Activated CD4-positive, alpha-beta T cell treated with anti-CD3 and anti-CD28 coated beads for 36 hours (primary cell): ENCODE measurements at places on chromosomes 1 and 21. TPM values are rescaled to one million over a fixed set of nuclear protein-coding genes. Genes with fewer than 3 reads are reported as not detected.

ADAMTS1 gene
- total RNA-seq, result not detected

DNA sequence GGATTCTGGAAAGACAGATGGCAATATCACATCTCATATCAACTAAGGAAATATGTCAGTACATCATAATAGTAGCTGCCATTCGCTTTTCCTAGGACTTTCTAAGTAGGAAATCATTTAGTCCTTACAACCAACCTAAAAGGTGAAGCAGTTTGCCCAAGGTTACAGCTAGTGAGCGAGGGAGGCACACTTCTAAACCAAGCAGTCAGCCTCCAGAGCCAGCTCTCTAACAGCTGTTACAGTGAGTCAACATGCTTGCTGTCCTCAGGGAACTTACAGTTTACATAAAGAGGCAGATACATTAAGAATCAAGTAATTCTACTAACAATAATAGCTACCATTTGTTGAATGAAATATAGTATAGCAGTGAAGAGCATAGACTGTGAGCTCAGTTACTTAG lies 57.1 kb downstream of the GIPC2 start:
- H3K27me3 ChIP-seq, result peaks cover 4% of the 10 kb centered on the region
- no peak for DNase-seq
- H3K27ac ChIP-seq, result no peak overlapping the region
- H3K36me3 ChIP-seq, result no peaks in the 10 kb centered on the region
- no peaks in the 10 kb centered on the region for H3K4me1 ChIP-seq
- H3K4me3 ChIP-seq, result no peak overlapping the region

DNA sequence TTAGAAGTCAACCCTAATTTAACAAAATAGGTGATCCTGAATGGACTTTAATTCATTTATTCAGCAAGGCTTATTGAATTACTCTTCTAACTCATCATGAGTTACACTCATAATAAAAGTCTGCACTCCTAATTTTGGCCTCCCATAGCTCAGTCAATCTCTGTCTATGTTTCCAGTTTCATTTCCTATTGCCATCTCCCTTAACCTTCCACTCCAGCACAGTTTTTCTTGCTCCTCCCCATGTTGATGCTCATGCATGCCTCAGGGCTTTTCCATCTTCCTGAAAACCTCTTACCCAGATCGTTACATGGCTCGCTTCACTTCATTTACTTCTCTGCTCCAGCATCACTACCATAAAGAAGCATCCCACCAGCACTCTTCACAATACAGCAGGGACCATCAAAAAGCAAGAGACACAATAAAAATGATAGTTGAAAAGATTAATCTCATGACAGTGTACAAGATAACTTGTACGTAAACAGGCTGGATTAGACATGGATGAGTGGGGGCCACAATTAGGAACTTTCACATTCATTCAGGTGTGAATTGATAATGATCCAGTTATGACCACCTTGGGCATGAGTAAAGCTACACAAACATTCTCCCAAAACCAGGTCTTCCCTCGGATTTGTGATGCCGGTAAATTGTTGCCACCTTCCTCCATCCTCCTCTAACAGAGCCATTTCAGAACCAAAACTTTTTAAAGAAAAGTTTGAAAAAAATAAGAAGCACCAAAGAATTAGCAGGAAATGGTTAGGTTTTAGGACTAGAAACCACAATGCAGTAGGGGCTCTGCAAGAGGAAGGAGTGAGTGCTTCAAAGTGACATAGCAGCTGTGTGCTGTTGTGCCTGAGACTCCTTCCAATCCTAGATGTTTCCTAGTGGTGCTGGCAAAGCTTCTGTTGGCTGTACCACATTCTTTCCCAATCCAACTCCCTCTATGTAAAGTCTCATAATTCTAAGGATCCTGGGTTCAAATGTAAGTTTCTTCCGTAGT lies 89.8 kb downstream of the OLFML2B start:
- no peaks in the 10 kb centered on the region for H3K27me3 ChIP-seq
- peaks cover 52% of the 10 kb centered on the region for H3K4me1 ChIP-seq
- H3K36me3 ChIP-seq, result peaks cover 12% of the 10 kb centered on the region
- no peak for DNase-seq
- H3K4me3 ChIP-seq, result peak overlapping the region; percentile 2

SLC16A4 gene
- total RNA-seq, result 0.14 TPM

DNA sequence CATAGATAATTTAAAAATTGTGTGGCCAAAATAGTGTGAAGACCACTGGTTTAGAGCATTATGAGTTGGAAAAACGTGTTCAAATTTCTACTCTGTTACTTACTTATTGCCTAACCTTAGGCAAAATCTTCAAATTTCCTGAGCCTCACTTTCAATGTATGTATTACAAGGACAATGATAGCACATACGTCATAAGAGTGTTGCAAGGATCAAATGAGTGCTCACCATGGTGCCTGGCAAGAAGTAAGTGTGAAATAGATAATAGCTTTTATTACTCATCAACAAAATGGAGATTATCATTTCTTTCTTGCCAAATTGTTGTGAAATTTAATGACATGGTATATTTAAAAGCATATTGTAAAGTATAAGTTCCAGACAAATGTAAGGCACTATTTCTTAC lies 57.2 kb downstream of the FH start:
- no peak overlapping the region for H3K4me3 ChIP-seq
- H3K4me1 ChIP-seq, result no peaks in the 10 kb centered on the region
- no peaks in the 10 kb centered on the region for H3K36me3 ChIP-seq
- no peak overlapping the region for H3K27ac ChIP-seq
- peaks cover 12% of the 10 kb centered on the region for H3K27me3 ChIP-seq
- DNase-seq, result no peak

DNA sequence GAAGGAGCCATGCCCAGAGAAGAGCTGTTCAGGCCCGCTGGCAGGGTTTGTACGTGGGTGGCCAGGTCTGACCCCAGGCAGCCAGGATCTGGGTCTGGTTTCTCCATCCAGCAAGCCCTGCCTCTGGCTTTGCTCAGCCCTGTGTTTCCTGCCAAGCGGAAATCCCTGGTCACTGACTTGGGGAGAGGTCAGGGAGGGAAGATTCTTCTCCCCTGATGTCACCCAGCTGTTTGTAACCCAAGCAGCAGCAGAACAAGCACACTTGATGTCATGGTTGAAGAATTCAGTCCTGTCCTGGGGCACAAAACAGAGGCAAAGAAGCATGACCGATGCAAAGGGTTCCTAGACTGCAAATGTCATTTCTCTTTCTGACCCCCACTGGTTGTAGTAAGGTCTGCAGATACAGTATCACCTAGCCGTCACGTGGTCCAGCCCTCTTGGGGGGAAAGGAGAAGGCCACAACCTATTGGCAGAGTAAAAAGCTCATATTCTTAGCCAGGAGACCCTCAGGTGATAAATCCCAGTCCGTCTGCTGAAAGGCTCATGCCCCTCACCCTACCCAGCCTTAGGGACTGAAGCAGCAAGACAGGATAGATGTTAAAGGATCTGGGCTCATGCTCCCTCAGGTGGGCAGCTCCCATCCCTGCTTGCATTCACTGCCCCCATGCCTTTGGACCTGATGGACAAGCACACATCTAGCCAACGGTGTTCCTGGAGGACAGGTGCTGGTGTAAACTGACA lies 120.9 kb downstream of the SYT2 start:
- H3K4me1 ChIP-seq, result no peaks in the 10 kb centered on the region
- H3K36me3 ChIP-seq, result no peaks in the 10 kb centered on the region
- H3K27me3 ChIP-seq, result no peaks in the 10 kb centered on the region
- H3K27ac ChIP-seq, result no peak overlapping the region
- no peak overlapping the region for H3K4me3 ChIP-seq
- DNase-seq, result no peak

GRCh38 chr1:238562341-238562740 lies 671.6 kb upstream of the ZP4 start:
- H3K4me3 ChIP-seq, result no peak overlapping the region
- no peaks in the 10 kb centered on the region for H3K27me3 ChIP-seq
- DNase-seq, result no peak
- H3K36me3 ChIP-seq, result no peaks in the 10 kb centered on the region
- no peaks in the 10 kb centered on the region for H3K4me1 ChIP-seq

- peak overlapping the region; percentile 99 for H3K27ac ChIP-seq
- DNase-seq, result no peak
- H3K4me1 ChIP-seq, result peaks cover 32% of the 10 kb centered on the region
- H3K36me3 ChIP-seq, result peaks cover 19% of the 10 kb centered on the region
- H3K4me3 ChIP-seq, result peak overlapping the region; percentile 93
- H3K27me3 ChIP-seq, result peaks cover 13% of the 10 kb centered on the region
Observed at GRCh38 chr1:184050636-184051035, 894 bp upstream of the TSEN15 start.

SLC22A15 gene
- total RNA-seq, result 0.25 TPM

DISC1 gene
- 3.8 TPM for total RNA-seq

DNA sequence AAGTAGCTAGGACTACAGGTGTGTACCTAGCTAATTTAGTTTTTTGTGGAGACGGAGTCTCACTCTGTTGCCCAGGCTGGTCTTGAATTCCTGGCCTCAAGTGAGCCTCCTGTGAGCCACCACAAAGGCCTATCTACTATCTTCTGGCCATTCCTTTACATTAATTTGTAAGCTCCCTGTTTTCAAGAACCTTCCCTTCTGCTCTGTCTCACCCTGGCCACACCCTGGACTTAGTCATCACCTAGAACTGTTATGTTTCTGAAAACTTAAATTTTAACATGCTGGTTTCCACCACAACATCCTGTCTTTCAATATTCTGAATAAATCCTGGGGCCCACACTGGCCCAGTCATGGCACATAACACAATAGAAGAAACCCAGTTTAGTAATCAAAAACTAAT lies 4.9 kb upstream of the B4GALT3 start:
- H3K27me3 ChIP-seq, result no peaks in the 10 kb centered on the region
- H3K27ac ChIP-seq, result peak overlapping the region; percentile 97
- H3K4me1 ChIP-seq, result peaks cover 76% of the 10 kb centered on the region

C1orf105 gene
- not detected for total RNA-seq

KPRP gene
- total RNA-seq, result not detected

- H3K4me1 ChIP-seq, result peaks cover 31% of the 10 kb centered on the region
- peak; percentile 64 for DNase-seq
- no peak overlapping the region for H3K4me3 ChIP-seq
- H3K27me3 ChIP-seq, result no peaks in the 10 kb centered on the region
- H3K36me3 ChIP-seq, result no peaks in the 10 kb centered on the region
- H3K27ac ChIP-seq, result no peak overlapping the region
Observed at GRCh38 chr1:226763905-226764264, 24.8 kb upstream of the ITPKB start.

RXFP4 gene
- total RNA-seq, result not detected

DNA sequence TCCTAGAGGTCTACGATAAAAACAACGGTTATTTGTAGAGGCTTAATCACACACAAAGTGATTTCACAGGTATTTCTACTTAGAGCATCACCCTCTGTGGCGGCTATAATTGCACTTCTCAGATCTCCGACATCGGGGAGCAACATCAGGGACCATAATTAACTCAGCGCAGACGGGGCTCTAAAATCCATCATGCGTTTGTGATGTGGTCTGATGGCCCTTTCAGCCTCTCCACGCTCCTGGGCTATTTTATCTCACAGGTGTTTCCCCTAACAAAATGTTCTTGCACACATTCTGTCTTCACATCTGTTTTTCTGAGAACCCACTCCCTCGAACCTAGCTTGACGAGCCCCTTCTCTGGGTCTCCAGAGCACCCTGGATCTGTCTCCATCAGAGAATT lies 146.3 kb upstream of the DUSP10 start:
- H3K4me1 ChIP-seq, result peaks cover 3% of the 10 kb centered on the region
- H3K27me3 ChIP-seq, result peaks cover 13% of the 10 kb centered on the region
- H3K36me3 ChIP-seq, result no peaks in the 10 kb centered on the region
- DNase-seq, result no peak
